ENCODE measurements at places on chromosomes 6 and 20.

- no peak for DNase-seq
Observed at GRCh38 chr6:126015863-126016262, 29.5 kb downstream of the TRMT11 start.

GRCh38 chr6:158303210-158303731, 9.0 kb upstream of the TULP4 start:
- DNase-seq: no peak

DNA sequence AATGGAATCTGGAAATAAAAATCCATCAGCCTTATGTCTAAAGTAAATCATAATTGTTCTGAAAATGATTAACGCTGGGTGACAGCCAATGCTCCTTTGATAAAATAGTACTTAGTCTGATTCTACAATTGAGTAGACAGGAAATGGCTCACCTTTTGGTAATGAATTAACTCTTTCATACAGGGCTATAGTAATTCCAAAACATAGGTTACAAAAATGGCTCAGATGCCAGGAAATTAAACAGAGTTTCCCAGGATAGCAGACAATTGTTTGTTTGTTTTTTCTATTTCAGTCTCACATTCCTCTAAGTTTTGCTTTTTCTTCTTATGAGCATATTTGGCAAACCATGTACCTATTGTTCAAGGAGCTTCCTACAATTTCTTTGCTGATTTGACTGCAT, 257.2 kb upstream of the EPHA7 start:
- no peak for DNase-seq

DNA sequence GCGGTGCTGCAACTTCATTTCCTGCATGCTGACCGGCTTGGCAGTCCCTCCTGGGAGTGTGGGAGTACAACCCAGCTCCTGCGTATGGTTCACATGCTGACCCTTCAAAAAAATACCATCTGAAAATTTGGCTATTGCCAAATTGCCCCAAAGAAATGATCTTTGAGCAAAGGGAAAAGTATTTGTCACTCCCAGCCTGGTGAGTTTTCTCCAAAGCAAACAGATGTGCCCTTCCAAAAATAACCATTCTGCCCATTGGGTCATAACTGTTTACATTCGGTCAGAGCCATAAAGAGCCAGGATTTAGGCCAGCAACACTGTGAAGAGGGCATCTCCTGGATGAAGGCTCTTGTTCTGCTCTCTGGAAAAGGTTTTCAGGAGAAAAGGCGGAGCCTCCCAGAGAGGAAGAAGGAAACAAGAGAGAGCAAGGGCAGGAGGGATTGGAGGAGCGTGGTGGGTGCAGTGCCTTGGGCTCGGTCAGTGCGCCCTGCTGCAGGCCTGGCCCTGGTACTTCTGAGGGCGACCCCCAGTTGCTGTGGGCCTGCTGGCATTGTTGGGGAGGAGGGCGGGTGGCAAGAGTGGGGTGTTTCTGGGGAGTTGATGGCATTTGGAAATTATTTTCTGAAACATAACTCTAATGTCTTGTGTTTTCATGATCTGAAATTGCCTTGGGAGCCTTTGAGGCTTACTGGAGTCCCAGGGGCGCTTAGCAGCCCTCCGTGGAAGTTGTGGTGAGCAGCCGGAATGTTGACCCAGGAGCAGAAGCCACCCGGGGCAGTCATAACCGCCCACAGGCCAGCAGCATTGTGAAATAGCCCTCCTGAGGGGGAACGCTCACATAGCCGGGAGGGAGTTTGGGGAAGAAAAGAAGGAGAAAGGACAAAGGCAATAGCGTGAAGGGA, 248.4 kb downstream of the MYLK4 start:
- DNase-seq: no peak

DNA sequence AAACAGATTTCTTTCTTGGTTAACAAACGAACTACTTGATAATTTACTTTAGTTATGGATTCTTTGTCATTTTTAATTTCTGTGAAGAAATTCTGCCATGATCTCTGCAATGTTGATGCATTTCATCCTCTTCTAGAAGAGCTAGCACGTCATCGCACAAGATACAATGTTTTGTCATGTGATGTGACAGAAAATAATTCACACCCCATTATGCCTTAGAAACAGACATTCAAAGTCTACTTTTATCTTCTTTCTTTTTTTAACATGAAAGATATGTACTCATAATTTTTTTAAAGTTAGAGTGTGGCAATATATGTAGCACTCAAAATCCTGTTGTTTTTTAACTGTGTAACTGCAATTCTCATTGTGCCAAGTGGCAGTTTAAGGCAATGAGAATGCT, 39.6 kb upstream of the NELFCD start:
- DNase-seq: no peak

DNA sequence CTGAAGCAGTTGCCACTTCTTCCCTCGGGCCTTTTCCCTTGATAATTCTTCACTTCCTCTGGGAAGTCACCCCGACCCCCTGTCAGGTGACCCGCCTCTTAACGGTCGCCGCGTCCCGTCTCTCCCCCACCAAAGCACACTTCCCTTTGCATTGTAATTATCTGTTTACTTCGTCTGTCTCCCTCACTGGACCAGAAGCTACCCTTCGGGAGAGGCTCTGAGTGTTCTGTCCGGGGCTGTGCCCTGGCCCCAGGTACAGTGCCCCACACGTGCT, 771 bp upstream of the SNAI1 start:
- DNase-seq: no peak

GRCh38 chr6:69953491-69953890, 87.1 kb downstream of the COL19A1 start:
- no peak for DNase-seq

- no peak for DNase-seq
Observed at GRCh38 chr20:4256874-4257273, 241.5 kb upstream of the RNF24 start.

- no peak for DNase-seq
Observed at GRCh38 chr6:74439123-74439811, 743.3 kb downstream of the CD109 start.

GRCh38 chr6:162638931-162639574, 88.5 kb downstream of the PRKN start:
- no peak for DNase-seq

- DNase-seq: no peak
Observed at GRCh38 chr20:48696671-48697070, 131.1 kb downstream of the PREX1 start.

DNA sequence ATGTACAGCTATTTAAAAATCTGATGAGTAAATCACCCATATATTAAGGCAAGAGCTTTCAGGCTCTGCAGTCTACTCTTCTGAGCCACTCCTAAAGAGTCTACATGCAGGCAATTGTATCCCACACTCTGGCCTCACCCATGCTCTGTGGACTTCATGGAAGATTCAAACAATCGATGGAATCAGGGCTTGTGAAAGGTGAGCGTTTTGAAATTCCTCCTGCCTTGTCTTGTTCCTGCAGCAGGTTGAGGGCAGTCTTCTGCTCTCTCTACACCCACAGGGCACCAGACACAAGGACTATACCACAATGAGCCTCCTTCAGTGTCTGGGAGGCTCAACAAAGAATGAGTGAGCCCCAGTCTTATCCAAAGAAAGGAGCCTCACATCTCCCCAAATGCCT, 51.1 kb downstream of the TBC1D7 start:
- no peak for DNase-seq

GRCh38 chr20:8849990-8850389, 218.9 kb upstream of the PLCB4 start:
- DNase-seq: no peak

DNA sequence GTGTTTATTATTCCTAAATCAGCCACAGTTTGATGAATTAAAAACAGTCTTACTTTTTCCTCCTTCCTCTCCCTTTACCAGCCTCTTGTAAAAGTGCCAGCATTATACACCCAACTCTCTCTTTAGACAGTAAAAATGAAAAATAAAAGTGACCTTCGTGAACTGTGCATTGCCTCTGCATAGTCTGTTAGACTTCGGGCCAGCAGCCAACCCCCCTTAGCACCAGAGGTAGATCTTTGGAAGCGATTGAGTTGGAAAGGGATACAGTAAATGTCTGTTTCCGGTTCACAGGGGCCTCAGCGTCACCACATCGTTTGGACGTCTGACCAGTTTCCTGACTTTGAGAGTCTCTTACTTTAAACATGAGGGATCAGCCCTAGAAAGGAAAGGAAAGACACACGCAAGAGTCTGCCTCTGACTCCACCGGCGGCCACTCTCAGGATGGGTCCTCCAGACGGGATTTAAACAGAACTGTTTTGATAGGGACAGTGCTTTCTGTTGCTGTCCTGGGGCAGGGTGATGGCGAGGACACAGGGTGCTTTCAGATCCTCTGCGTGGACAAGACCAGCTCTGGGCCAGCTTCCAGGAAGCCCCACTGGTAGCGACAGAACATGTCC, 206.6 kb upstream of the PREP start:
- no peak for DNase-seq

- no peak for DNase-seq
Observed at GRCh38 chr20:17905544-17905943, 63.0 kb downstream of the SNX5 start.

GRCh38 chr6:7198833-7199800, 91.4 kb downstream of the RREB1 start:
- DNase-seq: no peak

DNA sequence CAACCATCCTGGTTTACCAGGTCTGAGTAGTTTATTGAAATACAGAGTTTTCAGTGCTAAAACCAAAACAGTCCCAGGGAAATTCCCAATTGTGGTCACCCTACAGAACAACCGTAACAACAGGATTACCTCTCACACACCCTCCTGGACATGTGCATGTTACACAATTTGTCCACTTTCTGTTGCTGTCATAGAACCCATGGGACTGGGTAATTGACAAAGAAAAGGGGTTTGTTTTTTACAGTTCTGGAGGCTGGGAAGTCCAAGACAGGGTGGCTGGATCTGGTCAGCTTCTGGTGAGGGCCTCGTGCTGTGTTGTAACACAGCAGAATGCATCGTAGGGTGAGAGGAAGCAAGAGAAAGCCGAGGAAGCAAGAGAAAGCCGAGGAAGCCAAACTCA, 9.1 kb upstream of the ADA start:
- no peak for DNase-seq

DNA sequence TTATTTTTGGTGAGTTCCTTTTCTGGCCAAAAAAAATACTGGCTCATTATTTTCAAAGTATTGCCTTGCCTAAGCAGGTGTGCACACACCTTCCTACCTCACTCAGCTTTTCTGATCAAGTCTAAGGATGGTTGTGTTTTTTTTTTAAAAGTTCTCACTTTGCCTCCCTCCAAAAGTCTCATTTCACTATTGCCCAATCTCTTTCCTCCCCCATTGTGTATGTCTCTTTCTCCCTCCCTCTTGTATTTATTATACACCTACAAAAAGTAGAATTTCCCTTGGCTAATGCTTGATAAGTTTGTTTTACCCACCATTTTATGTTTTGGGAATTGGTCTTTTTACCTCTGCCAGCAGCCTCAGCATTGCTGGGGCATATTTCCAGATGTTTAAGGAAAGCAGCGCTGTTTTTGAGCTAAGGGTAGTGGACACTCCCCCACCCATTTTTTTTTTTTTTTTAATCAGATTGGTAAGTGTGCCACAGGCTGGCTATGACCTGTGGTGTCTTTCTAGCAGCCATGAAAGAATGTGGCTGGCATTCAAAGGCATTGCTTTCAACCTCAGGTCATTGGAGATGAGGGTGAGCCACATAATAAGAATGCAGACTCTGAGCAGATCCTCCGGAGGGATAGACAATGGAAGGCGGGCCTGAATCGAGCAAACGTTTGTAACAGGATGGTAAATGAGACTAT, 668.6 kb downstream of the UTRN start:
- no peak for DNase-seq

GRCh38 chr20:32651537-32651936, 22.2 kb downstream of the C20orf203 start:
- no peak for DNase-seq

GRCh38 chr20:46723039-46723438, 13.6 kb downstream of the SLC2A10 start:
- DNase-seq: no peak

DNA sequence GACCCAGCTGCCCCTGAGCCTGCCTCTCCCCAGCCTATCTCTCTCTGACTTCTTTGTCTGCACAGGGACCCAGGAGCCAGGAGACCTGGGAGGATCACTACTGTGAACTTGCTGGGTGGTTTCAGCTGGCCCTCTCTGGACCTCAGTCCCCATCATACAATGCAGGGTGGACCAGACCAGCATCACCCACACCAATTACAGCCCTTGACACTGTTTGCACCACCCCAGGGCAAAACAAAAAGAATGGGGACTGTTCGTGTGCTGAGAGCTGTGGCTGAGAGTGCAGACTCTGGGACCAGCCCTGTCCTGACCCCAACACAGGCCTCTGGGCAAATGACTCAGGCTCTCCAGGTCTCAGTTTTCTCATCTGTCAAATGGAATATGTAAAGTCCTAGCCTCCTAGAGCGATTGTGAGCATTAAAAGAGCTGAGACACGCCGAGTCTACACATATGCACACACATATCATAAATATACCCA, 25.4 kb downstream of the PTGIS start:
- DNase-seq: no peak

GRCh38 chr6:34152042-34152524, 6.2 kb upstream of the GRM4 start:
- no peak for DNase-seq

GRCh38 chr6:37689381-37689780, 8.3 kb downstream of the MDGA1 start:
- no peak for DNase-seq

- no peak for DNase-seq
Observed at GRCh38 chr6:135686784-135687301, 164.7 kb upstream of the PDE7B start.

DNA sequence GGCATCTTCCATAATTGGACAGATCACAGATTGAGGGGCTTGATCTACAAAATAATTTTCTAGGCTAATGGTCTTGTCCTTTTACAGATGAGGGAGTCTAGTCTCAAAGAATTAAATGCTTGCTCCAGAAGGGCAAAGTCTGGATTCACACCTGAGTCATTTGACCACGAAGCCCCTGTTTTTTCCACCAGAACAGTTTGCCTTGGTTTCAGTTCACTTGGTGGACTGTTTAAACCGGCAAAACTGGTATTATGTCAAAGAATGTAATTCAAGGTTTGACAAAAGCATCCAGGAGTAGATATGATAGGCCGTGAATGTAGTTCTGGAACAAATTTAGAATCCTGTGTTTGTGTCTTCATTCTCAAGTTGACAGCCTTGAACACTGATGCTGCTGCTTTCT, 3.3 kb downstream of the MYO6 start:
- DNase-seq: no peak

- DNase-seq: no peak
Observed at GRCh38 chr20:8432435-8433148, 300.5 kb downstream of the PLCB1 start.

DNA sequence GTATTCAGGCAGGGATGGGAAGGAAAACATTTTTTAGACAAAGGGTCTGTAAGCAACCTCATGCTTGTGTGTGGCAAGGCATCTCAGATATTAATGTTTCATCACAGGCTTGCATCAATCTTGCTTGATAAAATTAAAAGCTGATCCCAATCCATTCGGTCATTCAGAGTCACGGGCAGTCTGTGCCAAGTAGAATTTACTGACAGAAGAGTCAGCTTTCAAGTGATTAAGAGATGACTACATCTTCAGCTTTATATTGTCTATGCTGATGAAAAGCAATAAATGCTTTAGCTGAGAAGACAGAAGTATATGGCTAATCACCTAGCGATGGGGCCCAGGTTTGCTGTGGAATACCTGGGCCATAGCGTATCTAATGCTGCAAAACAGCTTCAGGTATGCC, 3.5 kb downstream of the PLEKHG1 start:
- DNase-seq: no peak

- peak; percentile 80 for DNase-seq
Observed at GRCh38 chr6:36735110-36736071, 37.8 kb downstream of the RAB44 start.

Data from AG09319 (cell line).